ENCODE measurements at places on chromosomes 11 and 22.
A peak's percentile ranks its signal among the peaks of the same experiment; 100 is the strongest.

GRCh38 chr11:120499088-120499487 is 12.5 kb upstream of the GRIK4 start:
- no peak for DNase-seq

GRCh38 chr22:50305393-50305922 is 2.0 kb downstream of the PLXNB2 start:
- no peak for DNase-seq

DNA sequence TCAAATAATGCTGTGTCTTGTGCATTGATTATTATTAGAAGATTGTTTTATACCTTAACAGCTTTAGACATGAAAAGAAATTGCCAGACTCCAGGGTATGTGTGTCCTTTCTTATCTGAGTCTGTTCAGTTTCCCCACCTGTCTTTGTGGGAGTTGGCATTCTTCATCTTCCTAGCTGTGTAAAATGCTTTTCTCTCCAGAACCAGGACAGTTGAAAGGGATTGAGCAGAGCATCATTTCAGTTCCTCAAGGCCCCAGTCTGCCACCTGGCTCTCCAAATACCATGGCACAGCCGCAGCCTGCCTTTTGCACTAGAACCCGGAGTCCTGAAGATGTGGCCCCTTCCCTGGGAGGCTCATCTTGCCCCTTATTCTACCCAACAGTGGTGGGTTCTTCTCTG is 851.9 kb downstream of the NTM start:
- no peak for DNase-seq

DNA sequence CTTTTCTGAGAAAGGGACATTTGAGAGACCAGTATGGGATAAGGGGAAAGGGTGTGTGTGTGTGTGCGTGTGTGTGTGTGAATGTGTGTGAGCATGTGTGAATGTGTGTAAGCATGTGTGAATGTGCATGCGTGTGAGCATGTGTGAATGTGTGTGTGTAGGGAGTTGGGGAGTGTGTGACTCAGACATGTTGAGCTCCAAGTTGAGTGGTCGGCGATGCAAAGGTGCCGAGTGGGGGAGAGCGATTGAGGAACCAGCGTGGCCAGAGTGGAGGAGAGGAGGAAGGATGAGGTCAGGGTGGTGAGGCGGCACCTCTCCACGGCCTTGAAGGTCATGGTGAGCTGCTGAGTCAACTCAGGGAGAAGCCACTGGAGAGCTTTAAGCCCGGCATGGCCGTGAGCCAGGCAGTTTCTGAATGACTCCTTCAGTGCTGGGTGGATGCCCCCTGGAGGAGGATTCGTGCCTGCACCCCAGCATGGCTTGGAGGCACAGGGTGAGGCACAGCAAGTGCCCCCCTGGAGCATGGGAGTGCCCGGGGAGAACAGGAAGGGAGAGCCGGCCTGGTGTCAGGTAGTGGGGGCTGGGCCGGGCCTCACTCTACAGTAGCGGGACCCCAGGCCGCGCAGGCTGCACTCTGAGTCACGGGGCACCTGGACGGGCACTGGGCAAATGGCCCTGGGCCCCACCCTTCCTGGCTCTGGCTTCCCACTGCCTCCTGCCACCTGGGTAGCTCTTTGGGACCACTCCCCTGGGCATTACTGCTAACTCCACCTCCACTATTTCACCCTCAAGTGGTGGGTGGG is 8.2 kb upstream of the CCDC88B start:
- peak; percentile 53 for DNase-seq

- peak; percentile 45 for DNase-seq
These were observed 56.1 kb downstream of the AMBRA1 start for GRCh38 chr11:46537537-46538295.

Data from ovary (tissue), 10 donors.